ENCODE measurements at places on chromosomes 3 and 15.

DNA sequence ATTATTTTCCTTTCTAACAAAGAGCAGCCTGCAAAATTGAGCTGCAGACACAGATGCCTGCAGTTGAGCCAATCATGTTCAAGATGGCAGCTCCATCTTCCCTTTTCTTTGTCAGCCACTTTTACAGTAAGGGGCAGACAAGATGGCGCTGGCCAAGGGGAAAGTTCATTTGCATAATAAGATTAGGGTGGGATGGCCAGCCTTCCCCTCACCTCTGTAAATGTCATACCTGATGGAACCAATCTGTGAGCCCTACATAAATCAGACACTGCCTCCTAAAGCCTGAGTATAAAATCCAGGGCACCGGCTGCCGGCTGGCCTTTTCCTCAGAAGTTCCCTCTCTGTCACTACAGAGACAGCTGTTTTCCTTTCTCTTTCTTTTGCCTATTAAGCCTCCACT lies 15.8 kb downstream of the PATL2 start:
- no peak for DNase-seq

DNA sequence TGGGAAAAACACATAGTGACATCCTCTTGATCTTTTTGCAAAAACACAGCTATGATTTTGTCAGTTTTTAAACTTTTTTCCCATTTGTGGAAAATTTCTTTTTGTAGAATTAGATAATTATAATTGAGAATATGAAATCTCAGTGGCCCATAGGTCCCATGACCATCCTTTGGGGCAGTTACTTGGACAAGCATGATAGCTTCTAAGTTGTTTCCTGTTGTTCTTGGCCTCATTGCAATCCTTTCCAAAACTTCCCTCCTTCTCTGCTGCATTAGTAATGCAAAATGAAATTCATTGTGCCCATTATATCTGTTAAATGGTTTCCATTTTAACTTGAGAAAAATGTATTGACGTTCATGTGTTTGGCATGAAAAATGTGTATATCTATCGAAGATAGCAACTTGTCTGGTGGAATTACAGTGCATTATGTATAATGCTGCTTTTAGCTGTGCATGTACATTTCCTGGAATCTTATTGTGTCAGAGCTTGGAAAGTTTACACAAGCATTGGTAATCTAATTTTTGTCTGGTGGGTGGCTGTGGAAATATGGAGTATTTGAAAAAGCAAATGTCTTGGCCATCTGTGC lies 70.0 kb downstream of the MDFIC2 start:
- DNase-seq, result no peak

GRCh38 chr3:123027292-123028232 lies at the start of gene SEMA5B:
Gene SEMA5B, minus strand, starts transcription at chr3:123027763. Its CDS starts 66,500 bp downstream, at chr3:122961263.
- peak; percentile 61 for DNase-seq

- no peak for DNase-seq
Observed at GRCh38 chr3:9826815-9827573, 16.8 kb downstream of the RPUSD3 start.

GRCh38 chr3:59426821-59427565 lies 377.2 kb upstream of the CFAP20DC start:
- DNase-seq, result no peak

DNA sequence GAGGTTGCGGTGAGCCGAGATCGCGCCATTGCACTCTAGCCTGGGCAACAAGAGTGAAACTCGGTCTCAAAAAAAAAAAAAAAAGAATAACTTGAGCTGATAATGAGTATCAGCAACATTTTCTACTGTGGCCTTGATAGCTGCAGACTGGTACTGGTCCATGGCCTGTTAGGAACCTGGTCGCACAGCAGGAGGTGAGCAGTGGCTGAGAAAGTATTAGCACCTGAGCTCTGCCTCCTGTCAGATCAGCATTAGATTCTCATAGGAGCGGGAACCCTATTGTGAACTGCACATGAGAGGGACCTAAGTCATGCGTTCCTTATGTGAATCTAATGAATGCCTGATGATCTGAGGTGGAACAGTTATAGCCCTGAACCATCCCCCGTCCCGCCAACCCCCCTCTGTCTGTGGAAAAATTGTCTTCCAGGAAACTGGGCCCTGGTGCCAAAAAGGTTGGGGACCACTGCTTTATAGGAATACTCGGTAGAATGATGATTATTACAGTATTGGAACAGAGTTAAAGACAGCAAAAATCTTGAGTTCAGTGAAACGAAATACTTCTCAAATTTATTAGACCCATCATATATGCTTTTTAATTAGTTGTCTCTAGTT lies 126.0 kb downstream of the ZNF609 start:
- no peak for DNase-seq

DNA sequence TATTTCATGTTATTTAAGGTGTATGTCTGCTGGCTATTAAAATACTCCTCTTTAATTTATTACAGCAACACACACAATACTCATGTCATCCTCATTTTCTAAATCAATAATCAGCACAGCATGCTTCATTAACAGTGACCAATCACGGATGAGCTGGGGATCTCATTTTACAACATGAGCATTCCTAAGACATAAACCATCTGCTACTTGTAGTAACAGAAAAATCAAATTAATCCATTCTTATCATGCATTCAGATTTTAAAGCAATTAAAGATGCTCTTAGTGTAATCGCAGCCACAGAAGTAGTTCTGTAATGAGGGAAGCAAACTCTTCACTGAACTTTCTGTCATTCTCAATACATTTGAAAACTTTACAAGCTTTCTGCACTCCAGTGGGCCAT lies 191.1 kb downstream of the TBC1D5 start:
- no peak for DNase-seq

- peak; percentile 83 for DNase-seq
Observed at GRCh38 chr15:78392430-78392829, 45.6 kb upstream of the IREB2 start.

DNA sequence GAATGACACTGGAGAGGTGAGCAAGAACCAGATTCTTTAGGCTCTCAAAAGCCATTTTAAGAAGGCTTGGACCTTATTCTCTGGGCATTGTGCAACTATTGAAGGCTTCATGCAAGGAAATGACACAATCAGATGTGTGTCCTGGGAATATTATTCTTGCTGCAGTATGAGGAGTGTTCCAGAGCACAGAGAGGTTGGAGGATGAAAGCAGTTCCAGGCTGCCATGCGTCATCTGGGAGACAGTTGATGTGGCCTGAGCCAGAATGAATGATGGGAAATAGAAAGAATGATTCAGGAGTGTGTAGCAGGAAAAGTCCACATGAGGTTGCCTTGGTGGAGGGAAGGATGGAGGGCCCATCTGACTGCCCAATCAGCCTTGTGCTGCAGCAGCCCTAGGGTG lies 123.1 kb downstream of the CHCHD6 start:
- no peak for DNase-seq

- no peak for DNase-seq
Observed at GRCh38 chr3:71087143-71088018, 496.1 kb downstream of the FOXP1 start.

GRCh38 chr15:58295637-58296215 lies 136.1 kb upstream of the LIPC start:
- DNase-seq, result no peak

- peak; percentile 36 for DNase-seq
Observed at GRCh38 chr3:99895703-99896441, 78.2 kb downstream of the CMSS1 start.
